ENCODE measurements at places on chromosomes 2 and 18.
A peak's percentile ranks its signal among the peaks of the same experiment; 100 is the strongest.

- DNase-seq: peak; percentile 4
Observed at GRCh38 chr2:171260471-171261424, 100.1 kb upstream of the TLK1 start.

- DNase-seq: no peak
Observed at GRCh38 chr2:34241905-34242762, 643.0 kb upstream of the FAM98A start.

DNA sequence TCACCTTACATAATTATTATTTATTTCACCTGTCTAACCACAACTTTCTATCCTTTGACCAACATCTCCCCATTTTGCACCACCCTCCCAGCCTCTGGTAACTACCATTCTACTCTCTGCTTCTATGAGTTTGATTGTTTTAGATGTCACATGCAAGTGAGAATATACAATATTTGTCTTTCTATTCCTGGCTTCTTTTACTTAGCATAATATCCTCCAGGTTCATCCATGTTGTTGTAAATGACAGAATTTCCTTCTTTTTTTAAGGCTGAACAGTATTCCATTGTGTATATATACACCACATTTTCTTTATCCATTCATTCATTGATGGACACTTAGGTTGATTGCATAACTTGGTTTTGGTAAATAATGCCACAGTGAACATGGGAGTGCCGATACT is 24.0 kb downstream of the PPM1B start:
- no peak for DNase-seq

- DNase-seq: no peak
Observed at GRCh38 chr18:13487237-13487636, 239.1 kb downstream of the FAM210A start.

DNA sequence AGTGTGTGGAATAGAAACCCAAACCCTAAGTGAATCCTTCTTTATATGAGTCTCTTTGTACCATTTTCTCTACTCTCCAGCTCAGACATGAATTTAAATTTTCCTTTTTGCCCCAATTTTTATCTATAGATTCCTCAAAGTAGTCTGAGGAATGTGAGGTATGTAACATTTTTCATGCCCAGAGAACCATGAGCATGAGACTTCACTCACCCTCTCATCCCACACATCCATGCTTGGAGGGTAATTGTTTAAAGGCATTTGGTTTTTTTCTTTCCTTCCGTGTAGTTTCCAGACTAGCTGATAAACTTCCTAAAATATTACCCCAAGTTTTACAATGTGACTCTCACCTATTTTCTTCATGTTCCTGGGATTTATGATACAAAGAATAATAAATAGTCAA is 2056.8 kb upstream of the CELF4 start:
- DNase-seq: no peak

DNA sequence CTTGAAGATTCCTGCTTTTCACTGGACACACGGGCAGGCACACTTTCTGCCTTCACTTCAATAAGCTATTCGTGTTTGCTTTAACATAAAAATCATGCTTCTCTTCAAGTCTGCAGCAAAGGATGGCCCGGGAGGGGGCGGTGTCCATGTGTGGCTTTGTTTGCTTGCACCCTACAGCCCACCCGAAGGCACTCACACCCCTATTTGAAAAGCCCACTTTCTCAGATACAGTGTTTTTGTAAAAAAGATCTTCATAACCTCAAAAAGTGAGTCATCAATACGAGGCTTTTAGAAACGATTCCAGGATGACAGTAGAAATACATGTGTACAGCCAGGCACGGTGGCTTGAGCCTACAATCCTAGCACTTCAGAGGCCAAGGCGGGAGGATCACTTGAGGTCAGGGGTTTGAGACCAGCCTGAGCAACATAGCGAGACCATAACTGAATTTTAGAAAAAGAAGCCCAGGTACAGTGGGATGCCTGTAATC is 36.5 kb upstream of the HPCAL1 start:
- no peak for DNase-seq

DNA sequence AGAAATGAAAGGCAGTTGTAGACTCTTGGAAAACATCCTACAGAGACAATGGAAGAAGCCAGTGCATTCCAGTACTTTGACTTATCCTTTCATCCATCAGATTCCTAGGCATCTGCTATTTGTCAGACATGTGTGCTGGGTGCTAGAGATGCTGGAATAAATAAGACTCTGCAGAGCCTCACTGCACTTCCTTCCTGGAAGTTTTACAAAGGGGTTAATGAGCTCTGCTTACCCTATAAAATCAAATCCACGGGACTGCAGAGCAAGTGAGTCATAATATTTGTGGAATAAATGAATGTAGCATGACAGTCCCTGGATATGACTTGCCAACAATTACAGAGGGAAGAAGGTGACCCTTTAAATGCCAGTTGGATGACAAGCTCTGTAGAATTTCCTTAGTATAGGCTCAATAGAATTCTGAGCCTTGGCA is 52.7 kb upstream of the NPAS2 start:
- DNase-seq: peak; percentile 81

- no peak for DNase-seq
Observed at GRCh38 chr2:235500761-235501672, 7.2 kb downstream of the AGAP1 start.

- DNase-seq: peak; percentile 1
Observed at GRCh38 chr2:132037527-132038178, 124.1 kb downstream of the ANKRD30BL start.

DNA sequence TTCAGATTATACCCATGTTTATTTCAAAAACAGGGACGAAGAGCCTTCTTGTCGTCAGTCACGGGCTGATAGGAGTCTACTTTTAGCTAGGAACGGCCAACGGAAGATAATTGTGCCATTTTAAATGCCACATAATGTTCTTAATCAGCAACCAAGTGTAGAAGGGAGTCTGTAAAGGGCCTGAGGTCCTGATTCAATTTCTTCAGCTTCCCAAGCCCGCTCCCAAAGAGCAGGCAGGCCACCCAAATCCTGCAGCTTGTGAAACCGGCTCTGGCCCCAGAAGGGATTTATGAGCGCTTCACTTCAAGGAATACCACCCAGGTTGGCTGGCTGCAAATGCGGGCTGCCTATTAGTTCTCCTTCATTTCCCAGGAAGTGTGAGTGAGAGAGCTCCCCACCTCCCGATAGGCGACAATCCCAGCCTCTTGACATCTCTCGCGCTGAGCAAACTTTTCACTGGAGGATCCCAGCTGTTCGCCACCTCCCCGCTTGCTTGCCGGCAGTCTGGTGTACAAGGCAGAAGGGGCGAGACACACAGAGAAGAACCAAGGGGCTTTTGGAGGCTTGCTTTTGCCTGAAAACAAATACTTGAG is 272.9 kb downstream of the CDH20 start:
- no peak for DNase-seq

DNA sequence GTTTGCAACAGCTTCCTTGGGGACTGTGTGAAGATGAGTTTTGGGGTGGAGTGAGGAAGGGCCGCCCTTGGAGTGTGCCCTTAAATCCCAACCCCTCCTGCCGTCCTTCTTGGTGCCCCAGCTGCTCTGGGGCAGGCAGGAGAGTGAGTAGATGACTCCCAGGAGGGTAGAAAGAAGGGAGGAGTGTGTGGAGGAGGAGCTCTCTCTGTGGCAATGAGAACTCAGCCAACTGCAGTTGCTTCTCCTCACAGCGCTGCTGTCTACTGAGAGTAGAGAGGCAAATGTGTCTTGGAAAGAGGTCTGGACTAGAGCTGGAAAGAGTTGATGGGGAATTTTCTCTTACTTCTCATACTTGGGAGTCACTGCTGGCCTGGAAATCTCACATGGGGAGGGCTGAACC is 21.8 kb upstream of the SIX2 start:
- DNase-seq: no peak

DNA sequence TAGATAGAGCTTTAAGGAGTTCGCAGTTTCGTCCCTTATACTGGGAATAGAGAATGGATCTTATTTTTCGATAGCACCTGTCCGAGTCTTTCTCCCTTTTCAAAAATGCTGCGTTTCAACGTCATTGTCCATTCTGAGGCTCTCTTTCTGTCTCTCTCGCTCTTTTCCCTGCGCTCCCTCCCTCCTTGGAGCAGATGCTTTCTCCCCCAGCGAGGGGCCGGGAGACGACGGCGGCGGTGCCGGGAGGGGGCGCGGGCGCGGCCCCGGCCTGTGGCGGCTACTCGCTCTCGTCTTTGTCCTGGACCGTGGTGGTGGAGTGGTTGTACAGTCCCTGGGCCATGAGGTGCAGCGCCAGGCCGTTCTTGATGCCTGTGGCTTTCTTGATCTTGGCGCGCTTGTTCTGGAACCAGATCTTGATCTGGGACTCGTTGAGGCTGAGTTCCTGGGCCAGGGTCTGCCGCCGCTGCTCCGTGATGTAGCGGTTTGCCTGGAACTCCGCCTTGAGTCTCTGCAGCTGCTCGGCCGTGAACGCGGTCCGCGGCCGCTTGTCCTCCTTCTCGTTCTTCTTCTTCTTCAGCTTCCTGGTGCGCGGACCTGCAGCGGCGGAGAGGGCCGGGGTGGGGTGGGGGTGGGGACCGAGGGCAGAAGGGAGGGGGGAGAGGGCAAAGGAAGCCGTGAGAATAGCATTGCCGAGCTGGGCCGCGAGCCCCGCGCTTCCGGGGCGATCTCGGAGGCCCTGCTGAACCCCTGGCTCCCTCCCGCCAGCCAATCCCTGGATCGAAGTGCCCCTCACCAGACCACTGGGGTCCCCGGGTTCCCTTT is 4.6 kb downstream of the EN1 start:
- DNase-seq: no peak

DNA sequence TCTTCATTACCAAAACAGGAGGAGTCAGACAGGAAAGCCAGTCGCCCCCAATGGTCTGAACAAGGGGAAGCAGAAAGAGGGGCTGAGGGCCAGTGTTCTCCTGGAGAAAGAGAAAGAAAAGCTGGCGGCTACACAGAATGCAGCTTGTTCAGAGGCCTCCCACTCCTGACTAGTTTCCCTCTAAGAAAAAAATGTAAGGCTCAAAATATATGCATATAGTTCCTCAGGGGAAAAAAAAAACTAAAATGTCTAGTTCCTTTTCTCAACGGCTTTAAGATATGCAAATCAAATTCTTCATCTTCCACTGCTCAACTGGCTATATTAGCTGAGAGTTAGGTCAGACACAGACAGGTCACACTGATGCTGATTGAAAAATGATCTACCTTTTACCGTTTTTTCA is 18.6 kb downstream of the MBOAT2 start:
- DNase-seq: no peak

DNA sequence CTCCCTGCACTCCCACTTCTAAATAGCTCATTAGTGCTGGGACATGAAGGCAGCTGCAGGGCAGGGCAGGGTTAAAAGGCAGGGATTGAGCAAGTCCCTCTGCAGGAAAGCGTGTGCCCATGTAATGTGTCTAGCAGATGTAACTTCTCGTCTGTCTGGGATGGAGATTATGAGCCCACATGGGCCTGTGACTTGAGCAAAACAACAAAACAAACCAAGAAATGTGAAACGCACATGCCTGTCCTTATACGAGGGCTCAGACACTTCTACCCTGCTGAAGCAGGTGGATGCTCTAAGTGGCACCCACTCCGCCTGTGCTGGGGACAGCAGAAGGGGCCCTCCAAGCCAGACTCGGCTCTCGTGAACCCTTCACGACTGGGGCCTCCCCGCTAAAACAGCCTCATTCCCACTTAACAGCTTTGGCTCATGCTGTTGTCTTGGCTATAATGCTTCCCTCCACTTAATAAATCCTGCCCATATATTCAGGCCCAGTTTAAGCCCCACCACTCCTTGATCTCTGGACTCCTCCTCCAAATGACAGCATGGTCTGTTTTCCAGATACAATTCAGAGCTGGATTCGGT is 40.9 kb downstream of the TMEM247 start:
- no peak for DNase-seq

DNA sequence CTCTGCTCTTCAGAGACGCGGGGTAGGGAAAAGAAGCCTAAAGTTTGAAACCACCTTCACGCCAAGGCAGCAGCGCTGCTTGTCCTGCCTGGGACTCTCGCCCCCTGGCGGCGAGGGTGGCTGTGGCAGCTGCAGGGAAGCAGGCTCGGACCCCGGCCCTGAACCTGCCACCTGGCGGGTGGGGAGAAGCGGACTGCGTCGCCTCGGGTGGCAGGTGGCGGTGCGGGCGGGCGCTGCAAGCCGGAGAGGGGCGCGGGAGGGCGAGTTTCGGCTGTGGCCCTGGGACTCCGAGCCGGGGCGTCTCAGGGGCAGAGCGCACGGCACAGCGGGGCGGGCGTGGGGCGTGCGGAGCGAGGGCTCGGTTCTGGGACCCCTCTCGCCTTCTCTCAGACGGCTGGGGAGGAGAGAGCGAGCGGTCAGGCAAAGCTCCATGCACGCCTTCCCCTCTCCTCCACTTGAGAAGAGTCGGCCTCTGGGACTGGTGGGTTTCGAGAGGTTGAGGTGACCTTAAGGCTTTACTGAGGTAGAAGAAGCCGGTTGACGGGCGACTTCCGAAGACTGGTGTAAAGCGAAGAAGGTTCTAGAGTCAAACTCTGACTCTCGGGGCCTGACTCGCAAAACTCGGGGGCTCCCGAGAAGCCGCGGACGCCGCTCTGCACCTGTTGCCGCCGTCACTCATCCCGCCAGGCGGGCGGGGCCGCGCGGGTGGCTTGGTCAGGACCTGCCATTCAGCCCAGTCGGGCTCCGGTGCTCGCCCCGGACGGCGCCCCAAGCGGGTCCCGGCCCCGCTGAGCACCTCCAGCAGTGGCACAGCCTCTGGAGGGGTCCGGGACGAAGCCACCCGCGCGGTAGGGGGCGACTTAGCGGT is 1.1 kb upstream of the BOLL start:
- no peak for DNase-seq

DNA sequence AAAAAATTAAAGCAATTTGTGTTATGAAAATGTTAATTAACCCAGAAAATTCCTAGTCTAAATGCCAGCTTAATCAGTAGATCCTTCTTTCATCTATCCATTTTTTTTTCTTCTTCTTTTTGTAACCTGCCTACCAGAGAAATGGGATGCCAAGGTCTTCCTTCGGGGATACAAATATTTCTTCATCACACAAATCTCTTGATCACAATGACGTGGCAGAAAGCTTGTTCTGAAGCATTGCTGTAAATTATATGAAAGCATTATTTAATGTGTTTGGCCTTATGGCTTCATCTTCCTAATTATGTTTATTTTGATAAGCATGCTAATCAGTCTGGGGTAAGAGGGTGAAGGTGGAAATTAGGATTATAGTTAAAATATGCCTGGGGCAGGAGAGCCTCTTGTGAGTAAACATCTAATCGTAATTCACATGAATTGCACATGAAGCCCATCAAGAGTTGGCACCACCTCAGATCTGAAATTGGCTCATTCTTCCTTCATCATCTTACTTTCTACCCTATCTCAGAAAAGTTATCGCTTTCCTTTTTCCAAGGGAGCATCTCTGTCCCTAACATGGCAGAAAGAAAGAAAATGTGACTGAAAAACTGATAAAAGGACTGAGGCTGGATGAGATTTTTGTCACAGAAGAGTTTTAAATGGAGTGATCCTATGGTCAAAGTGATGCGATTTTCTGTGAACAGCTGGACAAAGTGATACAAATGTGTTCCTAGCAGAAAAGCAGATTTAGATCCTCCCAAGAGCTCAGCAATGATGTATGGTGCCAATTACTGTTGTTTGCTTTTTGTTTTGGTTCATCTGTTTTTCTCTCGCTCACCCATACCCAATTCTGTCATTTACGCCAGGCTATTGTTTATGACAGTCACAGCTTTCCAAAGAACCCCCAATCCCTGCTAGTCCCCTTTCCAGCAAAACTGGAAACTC is 76.9 kb upstream of the PMAIP1 start:
- DNase-seq: no peak
